Lung (tissue), 17 donors: ENCODE measurements at places on chromosomes 6 and 20. TPM values are rescaled to one million over a fixed set of nuclear protein-coding genes. Genes with fewer than 3 reads are reported as not detected.

- no peaks in the 10 kb centered on the region for H3K36me3 ChIP-seq
- DNase-seq, result no peak
- H3K27ac ChIP-seq, result no peak overlapping the region
These were observed 94.8 kb downstream of the CDYL start for GRCh38 chr6:4870821-4871494.

DNA sequence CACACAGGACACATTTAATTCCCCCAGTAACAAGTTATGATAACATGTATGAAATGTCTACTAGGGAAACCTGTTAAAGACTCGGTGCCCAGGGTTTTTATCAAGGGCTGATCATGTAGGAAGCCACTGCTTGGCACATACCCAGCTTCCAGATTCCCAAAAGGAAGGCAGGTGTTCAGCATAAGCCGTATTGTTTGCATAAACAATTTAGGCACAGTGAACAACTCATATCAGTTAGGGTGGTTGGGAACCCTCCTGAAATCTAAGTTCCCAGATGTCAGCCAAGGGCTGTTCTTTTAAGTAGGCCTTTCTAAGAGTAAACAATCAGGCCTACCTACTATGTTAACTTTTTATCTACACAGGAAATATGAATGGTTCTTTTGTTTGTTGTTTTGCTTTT is 74.1 kb downstream of the ASXL1 start:
- DNase-seq, result no peak
- no peaks in the 10 kb centered on the region for H3K27me3 ChIP-seq
- peaks cover 73% of the 10 kb centered on the region for H3K36me3 ChIP-seq

- no peak overlapping the region for H3K27ac ChIP-seq
- no peak overlapping the region for H3K4me3 ChIP-seq
- DNase-seq, result no peak
- H3K4me1 ChIP-seq, result no peaks in the 10 kb centered on the region
- H3K36me3 ChIP-seq, result no peaks in the 10 kb centered on the region
- H3K27me3 ChIP-seq, result no peaks in the 10 kb centered on the region
These were observed 18.3 kb upstream of the GTSF1L start for GRCh38 chr20:43744966-43745730.

GRCh38 chr20:61727761-61728160 is 337.9 kb downstream of the TAF4 start:
- no peaks in the 10 kb centered on the region for H3K27me3 ChIP-seq
- no peak overlapping the region for H3K4me3 ChIP-seq
- no peaks in the 10 kb centered on the region for H3K4me1 ChIP-seq
- no peaks in the 10 kb centered on the region for H3K36me3 ChIP-seq
- no peak overlapping the region for H3K27ac ChIP-seq

GRCh38 chr6:31701666-31702404 is 1.3 kb downstream of the ABHD16A start:
- no peaks in the 10 kb centered on the region for H3K27me3 ChIP-seq
- H3K27ac ChIP-seq, result peak overlapping the region; percentile 98
- H3K36me3 ChIP-seq, result peaks cover 13% of the 10 kb centered on the region
- H3K4me1 ChIP-seq, result peaks cover 7% of the 10 kb centered on the region

- no peaks in the 10 kb centered on the region for H3K4me1 ChIP-seq
- no peak for DNase-seq
- no peaks in the 10 kb centered on the region for H3K27me3 ChIP-seq
These were observed 44.7 kb downstream of the MCUR1 start for GRCh38 chr6:13769655-13770053.

GRCh38 chr6:45256697-45257695 is 71.1 kb upstream of the RUNX2 start:
- peak; percentile 27 for DNase-seq
- H3K27me3 ChIP-seq, result no peaks in the 10 kb centered on the region
- H3K27ac ChIP-seq, result no peak overlapping the region
- no peak overlapping the region for H3K4me3 ChIP-seq

DNA sequence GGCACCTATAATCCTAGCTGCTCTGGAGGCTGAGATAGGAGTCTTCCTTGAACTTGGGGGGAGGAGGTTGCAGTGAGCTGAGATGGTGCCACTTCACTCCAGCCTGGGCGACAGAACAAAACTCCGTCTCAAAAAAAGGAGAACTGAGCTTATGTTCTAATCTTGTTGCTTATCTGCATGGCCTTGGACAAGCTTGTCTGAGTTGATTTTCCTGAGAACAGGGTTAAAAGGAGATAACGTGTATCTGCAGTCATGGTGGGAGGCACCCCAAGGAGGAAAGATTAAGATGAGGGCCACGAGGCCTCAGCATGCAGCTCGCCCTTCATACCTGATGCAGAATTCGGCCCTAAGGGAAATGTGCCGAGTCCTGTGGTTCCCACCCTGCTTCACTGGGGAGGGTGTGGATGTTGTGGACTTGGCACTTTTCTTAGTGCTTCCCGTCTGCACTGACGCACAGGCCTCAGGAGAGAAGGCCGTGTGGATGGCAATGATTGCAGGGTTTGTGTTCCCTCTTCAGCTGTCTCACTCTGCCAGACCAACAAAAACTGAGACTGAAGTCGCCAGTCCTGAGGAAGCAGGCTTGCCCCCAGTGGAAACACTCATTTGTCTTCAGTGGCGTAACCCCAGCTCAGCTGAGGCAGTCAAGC is 56.3 kb downstream of the EZR start:
- H3K27me3 ChIP-seq, result no peaks in the 10 kb centered on the region
- no peak overlapping the region for H3K4me3 ChIP-seq
- peaks cover 22% of the 10 kb centered on the region for H3K36me3 ChIP-seq
- DNase-seq, result no peak
- H3K27ac ChIP-seq, result no peak overlapping the region
- no peaks in the 10 kb centered on the region for H3K4me1 ChIP-seq

DNA sequence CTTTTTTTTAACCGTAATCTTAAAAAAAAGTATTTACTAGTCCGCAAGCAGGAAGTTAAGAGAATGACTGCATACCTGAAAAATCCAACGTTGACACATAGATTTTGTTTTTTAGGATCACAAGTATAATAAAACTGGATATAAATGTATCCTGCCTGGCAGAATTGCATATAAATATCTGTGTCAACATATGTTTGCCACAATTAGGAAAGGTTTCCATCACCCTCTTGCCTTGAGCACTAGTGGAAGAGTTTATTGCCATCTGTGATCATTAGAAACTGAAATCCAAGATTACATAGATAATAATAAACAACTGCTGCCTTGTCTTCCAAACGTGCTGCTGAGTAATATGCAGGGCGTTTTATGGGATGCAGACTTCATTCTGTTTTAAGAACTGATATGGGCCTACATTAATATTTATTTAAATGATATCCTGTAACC is 27.9 kb downstream of the PLEKHG1 start:
- H3K4me3 ChIP-seq, result no peak overlapping the region
- H3K4me1 ChIP-seq, result no peaks in the 10 kb centered on the region
- H3K27ac ChIP-seq, result no peak overlapping the region
- H3K27me3 ChIP-seq, result no peaks in the 10 kb centered on the region
- DNase-seq, result no peak

GRCh38 chr6:161407581-161407980 is 133.7 kb upstream of the AGPAT4 start:
- no peak for DNase-seq
- no peaks in the 10 kb centered on the region for H3K36me3 ChIP-seq
- no peaks in the 10 kb centered on the region for H3K4me1 ChIP-seq
- no peak overlapping the region for H3K4me3 ChIP-seq
- no peak overlapping the region for H3K27ac ChIP-seq

GRCh38 chr6:44618371-44618770 is 230.9 kb downstream of the CDC5L start:
- H3K27me3 ChIP-seq, result no peaks in the 10 kb centered on the region
- no peak overlapping the region for H3K27ac ChIP-seq
- no peaks in the 10 kb centered on the region for H3K4me1 ChIP-seq
- DNase-seq, result no peak

DNA sequence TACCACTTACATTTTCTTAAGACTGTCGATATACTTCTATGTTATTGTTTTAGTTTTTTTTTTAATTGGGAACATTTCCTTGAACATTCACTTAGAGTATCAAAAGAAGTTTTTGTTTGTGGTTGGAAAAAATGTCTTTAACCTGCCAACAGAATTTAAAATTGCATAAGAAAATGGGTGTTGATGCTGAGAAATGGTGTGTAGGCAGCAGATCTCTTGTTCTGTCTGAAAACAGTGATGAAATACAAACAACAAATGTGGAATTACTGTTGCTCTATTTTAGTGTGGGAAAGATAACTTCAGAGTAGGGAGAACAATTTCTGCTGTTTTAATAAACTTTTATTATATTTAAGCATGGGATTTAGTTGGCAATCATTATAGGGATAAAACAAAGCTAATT is 293.5 kb downstream of the CDKAL1 start:
- no peaks in the 10 kb centered on the region for H3K4me1 ChIP-seq
- DNase-seq, result peak; percentile 58
- H3K27me3 ChIP-seq, result no peaks in the 10 kb centered on the region
- no peaks in the 10 kb centered on the region for H3K36me3 ChIP-seq

DNA sequence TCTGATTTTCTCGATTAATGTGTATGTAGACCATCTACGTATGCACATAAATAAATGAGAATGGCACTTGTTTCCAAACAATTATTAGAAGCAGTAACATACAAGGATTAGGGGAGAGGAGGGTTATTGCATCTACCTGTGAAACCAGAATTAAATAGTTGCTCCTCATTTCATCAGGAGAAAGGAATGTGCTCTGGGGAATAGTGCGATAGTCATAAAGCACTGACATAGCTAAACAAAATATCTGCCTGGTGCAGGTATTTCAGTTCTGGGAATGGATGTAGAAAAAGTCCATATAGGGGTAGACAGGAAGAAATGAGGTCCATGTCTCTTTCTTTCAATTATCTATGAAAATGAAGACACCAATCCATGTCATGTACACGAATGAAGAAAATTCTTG is 1.6 kb upstream of the ID4 start:
- DNase-seq, result no peak
- no peak overlapping the region for H3K27ac ChIP-seq
- no peaks in the 10 kb centered on the region for H3K36me3 ChIP-seq
- H3K4me1 ChIP-seq, result peaks cover 2% of the 10 kb centered on the region

DNA sequence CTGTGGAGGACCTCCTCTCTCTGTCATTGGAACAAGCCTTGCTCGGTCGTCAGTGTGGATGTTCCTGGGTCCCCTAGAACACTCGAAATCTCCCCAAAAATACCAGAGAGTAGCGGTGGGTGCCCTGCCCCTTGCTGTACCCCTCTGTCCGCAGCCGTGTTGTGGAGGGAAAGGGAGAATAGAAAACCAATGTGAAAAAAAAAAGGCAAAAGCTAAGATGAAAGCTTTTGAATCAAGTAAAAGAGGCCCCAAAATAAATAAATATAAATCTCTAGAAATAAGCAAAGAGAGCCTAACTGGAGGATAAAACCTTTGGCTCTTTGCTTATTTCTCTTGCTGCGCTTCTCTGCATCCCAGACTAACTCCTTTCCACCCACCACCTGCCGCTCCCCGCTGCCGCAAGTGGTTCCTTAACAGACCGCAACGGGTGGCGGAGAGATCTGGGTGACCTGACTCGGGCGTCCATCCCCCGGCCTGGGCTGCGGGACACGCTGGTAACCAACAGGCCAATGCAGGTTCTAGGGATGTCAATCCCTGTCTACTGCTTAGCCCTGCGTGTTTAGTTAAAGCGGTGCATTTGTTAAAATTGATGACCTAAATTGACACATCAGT is 110.0 kb downstream of the GPX5 start:
- no peaks in the 10 kb centered on the region for H3K36me3 ChIP-seq
- H3K27me3 ChIP-seq, result peaks cover 4% of the 10 kb centered on the region
- no peak overlapping the region for H3K4me3 ChIP-seq

DNA sequence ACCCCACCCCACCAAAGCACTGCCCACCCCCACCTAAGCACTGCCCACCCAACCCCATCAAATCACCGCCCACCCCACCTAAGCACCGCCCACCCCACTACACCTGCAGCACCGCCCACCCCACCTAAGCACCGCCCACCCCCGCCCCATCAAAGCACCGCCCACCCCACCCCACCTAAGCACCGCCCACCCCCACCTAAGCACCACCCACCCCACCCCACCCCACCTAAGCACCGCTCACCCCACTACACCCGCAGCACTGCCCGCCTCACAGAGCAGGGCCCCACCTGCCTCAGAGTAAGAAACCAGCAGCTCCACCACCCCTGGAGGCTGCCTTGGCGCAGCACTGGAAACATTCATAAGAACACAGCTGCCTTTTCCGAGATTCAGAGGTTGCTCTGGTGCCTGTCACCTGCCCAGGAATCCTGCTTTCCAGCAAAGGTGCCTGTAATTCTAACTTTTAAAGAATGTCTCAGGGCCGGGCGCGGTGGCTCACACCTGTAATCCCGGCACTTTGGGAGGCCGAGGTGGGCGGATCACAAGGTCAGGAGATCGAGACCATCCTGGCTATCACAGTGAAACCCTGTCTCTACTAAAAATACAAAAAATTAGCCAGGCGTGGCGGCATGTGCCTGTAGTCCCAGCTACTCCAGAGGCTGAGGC is 148.2 kb downstream of the BMP7 start:
- no peak overlapping the region for H3K27ac ChIP-seq
- no peak overlapping the region for H3K4me3 ChIP-seq

DNA sequence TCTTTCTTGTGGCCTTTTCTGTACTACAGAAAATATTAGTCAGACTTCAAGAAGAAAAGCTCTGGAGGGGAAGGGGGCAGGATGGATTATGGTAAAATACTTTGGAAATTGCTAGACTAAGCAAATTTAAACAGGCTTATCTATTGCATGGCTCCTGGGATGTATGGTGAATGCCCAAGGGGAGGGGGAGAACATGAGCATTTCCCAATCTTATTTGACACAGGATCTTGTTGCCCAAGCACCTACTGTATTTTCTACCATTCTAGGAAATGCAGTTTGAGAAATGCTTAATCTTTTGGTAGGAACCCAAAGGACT is 86.1 kb upstream of the LAMP5 start:
- no peak overlapping the region for H3K27ac ChIP-seq
- H3K4me3 ChIP-seq, result no peak overlapping the region
- peaks cover 7% of the 10 kb centered on the region for H3K4me1 ChIP-seq
- H3K27me3 ChIP-seq, result no peaks in the 10 kb centered on the region
- peaks cover 18% of the 10 kb centered on the region for H3K36me3 ChIP-seq

DNA sequence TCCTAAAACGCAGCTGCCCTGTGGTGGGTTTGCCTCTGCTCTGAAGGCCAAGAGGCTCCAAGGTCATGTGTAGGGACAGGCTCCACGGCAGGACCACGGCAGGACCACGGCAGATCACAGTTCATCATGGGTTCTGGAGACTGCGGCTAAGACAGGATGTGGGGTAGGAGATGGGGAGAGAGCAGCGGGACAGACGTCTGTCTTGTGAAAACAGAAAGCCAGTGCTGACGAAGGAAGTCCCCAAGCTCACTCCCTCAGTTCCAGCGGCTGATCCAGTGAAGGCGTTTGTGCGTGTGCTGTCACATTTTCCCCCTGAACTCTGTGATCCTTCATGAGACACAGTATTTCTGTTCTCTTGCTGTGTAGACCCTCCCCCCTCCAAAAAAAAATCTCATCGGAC is 67.9 kb upstream of the PTGIS start:
- H3K27ac ChIP-seq, result peak overlapping the region; percentile 2
- DNase-seq, result peak; percentile 72
- no peaks in the 10 kb centered on the region for H3K27me3 ChIP-seq
- H3K36me3 ChIP-seq, result peaks cover 30% of the 10 kb centered on the region

GRCh38 chr6:16200321-16200883 is 38.0 kb upstream of the GMPR start:
- H3K36me3 ChIP-seq, result no peaks in the 10 kb centered on the region
- no peaks in the 10 kb centered on the region for H3K27me3 ChIP-seq
- DNase-seq, result peak; percentile 35
- no peak overlapping the region for H3K27ac ChIP-seq

OR2W1 gene
- total RNA-seq, result not detected

BHLHE23 gene
- not detected for total RNA-seq

IYD gene
- total RNA-seq, result 0.77 TPM
